NCI-H2171 treated with DMSO at 0.1 percent for 48 hours (cell line): ENCODE measurements at places on chromosomes 7 and 10.
A peak's percentile ranks its signal among the peaks of the same experiment; 100 is the strongest.

GRCh38 chr10:7264313-7264756 lies 146.5 kb downstream of the SFMBT2 start:
- no peak for DNase-seq

DNA sequence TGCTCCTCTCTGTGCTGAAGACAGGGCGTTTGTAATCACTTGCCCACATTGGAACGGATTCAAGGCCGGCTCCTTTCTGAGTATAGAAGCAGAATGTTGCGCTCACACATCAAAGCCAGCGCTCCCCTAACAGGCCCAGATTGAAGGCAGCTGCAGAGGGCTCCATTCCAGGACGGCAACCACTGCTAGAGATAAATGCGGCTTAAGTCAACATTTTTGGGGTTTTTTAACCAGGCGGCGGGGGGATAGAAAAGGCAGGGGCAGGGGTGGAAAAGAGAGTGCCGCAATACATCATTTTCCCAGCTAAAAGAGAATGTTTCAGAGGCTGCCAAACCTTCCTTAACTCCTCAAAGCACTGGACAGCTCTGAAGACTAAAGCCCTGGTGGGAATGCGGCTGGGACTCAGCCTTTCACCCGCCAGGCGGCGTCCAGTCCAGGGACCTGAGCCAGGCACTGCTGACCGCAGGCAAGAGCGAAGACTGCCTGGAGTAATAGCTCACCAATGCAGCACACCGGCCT lies 189.6 kb downstream of the TNS3 start:
- DNase-seq: no peak

DNA sequence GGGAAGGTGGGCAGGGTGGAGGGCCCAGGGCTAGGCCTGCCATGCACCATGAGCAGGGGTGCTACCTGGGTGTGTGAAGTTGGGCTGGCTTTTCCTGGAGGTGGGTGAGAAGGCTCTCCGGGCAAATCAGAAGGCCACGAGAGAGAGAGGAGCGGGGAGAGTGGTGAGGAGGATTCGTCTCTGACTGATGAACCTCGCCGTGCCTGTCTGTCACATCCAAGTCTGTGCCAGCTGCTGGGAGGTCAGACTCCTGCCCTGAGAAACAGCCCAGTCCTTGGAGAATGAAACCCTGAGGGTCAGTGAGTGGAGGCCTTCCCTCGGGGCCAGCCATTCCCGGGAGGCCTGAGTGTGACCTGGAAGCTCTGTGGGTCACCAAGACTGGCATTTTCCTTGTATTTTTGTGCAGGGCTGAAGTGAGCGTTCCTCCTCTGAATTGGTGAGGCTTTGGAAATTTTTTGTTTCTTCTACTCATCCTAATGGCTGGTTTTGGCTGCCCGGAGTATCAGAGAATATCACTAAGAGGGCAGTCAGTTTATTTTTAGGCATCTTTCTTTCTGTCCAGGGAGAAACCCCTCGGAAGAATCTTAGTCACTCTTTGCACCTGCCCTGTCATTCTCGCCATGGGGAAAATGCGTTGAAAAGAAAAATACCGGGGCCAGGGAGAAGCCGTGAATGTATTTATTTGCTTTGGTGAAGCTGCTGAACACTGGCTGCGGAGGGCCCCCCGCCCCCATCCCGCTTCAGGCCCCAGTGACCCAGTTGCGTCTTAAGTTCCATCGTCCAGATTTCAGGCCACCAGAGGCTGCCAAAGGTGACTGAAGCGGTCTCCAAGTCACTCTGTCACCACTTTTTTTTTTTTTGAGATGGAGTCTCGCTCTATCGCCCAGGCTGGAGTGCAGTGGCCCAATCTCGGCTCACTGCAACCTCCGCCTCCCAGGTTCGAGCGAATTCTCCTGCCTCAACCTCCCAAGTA lies 6.5 kb upstream of the AP5Z1 start:
- DNase-seq: no peak

DNA sequence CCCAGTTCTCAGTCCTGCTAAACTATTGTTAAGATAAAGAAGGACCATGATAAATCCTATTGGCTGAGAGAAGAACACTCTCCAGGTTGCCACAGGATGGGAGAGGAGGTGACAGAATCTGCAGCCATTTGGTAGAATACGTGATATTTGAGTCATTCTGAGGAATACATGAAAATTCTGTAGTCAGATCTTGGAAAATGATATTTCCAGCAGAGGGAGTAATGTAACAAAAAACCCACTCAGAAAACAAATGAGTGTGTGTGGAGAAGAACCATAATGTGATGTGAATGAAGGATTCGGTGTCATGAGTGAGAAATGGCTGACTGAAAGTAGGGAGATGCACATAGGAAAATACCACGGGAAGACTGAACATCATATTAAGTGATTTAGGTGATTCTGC lies 128.5 kb upstream of the PFKP start:
- no peak for DNase-seq

- DNase-seq: no peak
These were observed 51.8 kb downstream of the ARHGAP12 start for GRCh38 chr10:31876652-31877352.

- no peak for DNase-seq
These were observed 475.3 kb downstream of the PLXNA4 start for GRCh38 chr7:132100981-132101380.

DNA sequence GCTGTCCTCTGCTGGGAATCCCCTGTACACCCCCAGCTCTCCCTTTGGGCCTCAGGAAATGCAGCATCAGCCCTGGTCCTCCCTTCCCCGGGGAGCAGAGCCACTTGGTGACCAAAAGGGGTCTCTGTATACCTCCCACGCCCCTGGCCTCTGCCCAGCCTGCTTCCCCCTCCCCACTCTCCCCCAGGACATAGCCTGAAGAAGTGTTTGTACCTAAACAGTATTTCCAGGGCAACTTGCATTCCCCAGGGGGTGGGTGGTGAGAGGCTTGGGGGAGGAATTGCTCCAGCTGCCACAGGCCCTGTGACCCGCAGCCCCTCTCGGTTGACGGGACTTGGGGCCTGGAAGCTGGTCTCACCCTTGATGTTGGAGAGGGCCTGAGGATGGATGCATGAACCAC lies 39.3 kb downstream of the TMEM270 start:
- peak; percentile 42 for DNase-seq

DNA sequence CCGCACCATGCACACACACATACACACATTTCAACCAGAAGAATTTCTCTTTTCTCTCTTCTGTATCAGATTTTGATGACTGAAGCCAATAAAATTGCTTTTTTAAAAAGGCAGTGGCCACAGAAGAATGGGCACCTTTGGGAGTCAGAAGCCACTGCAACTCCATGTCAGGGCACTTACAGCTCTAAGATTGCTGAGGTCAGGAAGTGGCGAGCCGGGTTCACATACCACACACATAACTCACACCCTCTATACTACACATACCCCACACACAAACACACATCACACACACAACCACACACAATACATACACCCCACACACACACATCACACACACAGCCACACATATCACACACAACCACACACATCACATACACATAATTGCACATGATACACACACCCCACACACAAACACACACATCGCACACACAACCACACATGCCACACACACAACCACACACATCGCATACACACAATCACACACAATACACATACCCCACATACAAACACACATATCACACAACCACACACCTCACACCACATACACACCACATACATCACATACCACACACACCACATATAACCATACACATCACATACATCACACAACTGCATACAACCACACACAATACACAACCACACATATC lies 31.2 kb downstream of the GPRIN2 start:
- no peak for DNase-seq

DNA sequence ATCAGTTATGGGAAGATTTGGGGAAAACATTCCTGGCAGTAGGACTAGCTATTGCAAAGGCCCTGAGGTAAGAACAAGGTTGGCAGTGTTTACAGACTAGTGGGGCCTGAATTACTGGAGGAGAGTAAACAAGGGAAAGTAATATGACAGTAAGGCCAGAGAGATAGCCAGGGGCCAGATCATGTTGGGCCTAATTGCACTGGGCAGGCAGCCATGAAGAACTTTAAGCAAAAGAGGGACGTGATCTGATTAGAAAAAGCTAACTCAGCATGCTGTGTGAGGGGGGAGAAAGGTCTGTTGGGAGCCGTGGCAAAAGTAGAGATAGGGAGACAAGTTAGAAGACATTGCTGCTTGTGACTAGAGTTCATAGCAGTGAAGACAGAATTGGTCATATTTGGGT lies 9.2 kb downstream of the NUP42 start:
- DNase-seq: no peak

- DNase-seq: no peak
These were observed 44.4 kb downstream of the SCD start for GRCh38 chr10:100391163-100392002.

- no peak for DNase-seq
These were observed 87.2 kb upstream of the A1CF start for GRCh38 chr10:50972591-50972990.

DNA sequence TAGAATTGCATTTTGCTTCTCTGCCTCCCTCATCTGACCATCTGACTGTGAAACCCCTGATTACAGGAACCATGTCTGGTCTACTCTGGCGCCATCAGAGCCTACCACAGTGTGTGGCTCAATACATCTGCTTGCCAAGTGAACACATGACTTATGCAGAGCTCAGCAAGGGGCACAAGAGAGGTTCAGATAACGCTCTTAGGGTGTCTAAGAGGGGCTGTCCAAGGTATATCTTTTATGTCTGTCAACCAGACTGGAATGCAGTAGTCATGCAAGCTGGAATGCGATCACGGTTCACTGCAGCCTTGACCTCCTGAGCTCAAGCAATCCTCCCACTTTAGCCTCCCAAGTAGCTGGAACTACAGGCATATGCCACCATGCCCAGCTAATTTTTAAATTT lies 10.3 kb upstream of the RRP12 start:
- DNase-seq: no peak

DNA sequence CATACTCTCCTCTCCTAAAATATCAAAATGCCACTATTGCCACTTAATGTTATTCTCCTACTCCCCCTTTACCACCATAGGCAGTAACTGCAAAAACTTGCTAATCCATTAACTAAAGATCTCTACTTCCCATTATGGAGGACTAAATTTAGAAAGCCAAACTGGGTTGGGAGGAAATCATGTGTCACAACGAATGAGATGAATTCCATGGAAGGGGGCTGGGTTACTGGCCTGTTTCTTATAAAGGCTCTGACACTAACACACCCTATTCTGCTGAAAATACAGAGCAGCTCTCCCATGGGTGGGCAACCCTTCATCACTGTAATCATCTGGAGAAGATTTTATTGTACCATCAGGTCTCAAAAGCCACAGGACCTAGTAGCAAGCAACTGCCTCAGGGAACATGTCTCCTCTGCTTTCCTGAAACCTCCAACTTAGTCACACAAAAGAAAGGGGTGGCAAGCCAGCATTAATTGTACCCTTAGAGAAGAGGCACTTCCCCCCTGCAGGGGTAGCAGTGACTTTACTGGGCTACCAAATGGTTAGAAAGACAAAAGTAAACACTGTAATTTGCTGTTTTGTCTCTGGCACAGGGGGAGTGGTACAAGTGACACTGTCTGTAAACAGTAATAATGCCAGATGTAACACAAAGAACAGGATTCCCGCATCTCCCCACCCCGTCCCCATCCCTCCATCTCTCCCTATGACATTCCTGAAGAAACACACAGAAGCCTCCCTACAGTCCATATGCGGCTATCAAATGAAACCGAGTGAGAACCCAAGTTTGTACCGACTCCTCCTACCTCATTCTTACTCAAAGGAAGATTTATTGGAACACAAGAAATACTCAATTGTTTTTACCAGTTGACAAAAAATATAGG lies 81.6 kb downstream of the ARMH3 start:
- DNase-seq: no peak

DNA sequence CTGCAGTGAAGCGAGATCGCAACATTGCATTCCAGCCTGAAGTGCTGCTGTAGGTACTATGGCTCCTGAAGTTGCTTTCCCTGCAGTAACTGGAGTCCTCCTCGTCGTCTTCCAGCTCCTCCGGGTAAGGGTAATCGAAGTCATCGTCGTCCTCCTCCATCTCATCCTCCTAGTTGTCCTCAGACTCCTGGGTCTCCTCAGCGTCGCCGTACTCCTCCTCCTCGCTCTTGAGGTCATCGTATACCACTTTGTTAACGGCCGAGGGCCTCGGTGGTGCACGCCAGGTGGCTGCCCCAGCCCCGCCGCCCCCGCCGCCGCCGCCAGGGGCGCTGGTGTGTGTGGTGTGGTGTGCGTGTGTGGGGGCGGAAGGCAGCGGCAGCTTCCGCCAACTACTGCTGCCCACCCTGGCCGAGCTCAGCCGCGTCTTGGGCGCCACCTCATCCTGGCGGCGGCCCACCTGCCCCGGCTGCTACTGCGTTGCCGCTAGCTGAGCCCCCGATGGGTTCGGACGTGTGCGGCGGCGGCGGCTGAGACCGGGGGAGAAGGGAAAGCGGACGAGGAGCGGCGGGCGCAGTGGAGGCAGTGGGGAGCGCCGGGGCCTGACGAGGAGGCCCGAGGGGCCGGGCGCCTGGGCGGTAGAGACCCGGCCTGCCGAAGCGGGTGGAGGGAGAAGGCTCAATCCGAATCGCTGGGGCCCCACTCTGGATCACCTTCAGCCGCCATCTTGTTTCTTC lies 11.8 kb upstream of the ACBD5 start:
- no peak for DNase-seq

DNA sequence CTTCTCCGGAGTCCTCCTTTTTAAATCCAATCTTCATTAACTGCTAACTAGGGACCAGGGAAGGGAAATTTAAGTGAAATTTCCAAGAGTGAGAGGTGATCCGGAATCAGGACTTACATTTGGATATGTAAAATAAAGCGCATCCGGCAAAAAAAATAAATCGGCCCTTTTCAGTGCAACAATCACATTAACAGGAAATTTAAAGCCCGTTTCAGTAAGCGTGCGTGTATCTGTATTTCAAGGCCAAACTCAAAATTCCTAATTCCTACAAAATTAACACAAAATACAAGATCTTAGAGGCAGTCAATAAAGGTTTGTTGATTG lies 771 bp downstream of the DNAJC9 start:
- DNase-seq: no peak

DNA sequence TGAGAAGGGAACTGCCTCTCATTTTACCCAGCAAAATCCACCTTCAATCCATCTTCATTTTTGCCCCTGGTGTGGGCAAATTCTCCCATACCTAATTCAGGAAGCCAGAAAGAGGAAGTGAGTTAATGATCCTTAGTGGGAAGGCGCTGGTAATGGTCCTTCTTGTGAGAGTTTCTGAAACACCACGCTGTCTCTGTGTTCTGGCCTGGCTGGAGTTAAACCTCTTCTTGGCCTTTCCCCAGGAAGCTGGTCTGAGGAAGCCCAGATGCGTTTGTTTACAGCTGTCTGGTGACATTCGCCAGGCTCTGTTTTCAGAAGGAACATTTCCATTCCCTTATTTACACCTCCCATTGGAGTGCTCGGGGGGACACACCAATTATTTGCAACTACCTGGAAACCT lies 24.3 kb downstream of the HTRA1 start:
- DNase-seq: no peak
